ENCODE measurements at places on chromosomes 4 and X.

- no peak for DNase-seq
Observed at GRCh38 chrX:96791559-96791958, 92.1 kb upstream of the RPA4 start.

DNA sequence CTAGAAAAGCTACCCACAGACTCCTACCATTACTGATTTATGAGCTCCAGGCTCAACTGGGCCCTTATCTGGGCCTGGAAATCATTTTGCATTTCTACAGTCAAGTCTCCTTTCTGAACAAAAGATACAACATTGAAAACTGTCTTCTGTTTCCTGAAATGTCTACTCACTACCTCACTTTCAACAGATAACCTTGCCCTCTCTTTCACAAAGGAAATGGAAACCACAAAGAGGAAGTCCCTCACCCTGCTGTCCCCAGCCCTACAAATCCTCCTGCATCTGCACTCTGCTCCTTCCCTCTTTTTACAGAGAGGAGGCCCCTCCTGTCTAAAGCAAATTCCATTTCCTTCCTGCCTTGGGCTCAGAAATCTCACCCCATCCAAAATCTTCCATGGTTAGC is 24.8 kb upstream of the CYBB start:
- no peak for DNase-seq

GRCh38 chr4:1939664-1940509 is 68.7 kb downstream of the NSD2 start:
- no peak for DNase-seq

DNA sequence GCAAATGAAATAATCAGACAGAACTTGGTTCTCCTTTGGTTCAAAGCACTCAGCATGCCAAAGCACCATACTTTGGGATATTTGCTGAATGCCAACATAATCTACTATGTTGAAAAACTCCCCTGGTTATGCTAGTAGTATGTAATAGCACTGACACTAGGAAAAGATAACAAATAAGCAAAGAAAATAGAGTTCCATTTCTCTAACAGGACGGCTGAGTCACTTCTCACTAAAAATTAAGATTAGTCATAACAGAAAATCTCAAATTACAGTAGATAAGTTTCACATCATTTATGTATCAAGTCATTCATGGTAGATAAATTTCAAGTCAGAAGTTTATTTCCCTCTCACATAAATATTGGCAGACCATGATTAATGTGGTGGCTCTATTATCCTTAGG is 17.9 kb downstream of the PDHA2 start:
- no peak for DNase-seq

DNA sequence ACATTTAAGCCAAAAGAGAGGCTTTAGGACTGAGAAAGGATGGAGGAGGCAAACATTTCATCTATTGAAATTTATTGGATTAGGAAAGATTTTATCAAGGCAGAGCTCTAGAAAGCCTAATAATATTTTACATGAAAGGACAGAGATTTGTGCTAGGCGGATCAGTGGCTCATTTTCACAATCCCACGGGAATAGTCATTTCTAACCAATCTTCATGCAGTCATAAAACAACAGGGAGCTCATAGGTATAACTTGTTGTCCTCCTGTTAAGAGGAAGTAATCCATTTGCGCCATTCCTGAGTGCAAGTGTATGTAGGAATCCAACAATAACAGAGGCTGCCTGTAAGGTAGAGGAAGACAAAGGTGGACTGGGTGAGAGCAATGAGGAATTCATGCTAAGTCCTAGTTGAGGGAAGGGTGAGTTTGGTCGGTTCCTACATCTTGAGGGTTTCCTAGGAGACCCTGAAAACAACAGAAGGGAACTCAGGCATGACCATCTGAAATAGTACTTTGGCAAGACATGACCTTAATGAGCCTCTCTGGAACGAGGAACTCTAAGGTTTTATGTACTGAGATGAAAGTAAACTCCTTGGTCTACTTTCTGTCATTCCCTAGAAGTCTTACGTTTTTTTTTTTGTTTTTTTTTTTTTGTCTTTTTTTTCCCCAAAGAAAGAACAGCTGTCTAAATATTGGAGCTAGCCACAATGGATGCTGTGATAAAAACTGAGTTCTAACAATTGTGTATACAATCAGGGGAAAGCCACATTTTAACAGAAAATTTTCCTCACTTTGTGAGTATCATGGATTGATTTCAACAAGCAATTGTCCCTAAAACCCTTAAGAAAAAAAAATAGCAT is 89.7 kb downstream of the GEMIN8 start:
- DNase-seq: no peak

DNA sequence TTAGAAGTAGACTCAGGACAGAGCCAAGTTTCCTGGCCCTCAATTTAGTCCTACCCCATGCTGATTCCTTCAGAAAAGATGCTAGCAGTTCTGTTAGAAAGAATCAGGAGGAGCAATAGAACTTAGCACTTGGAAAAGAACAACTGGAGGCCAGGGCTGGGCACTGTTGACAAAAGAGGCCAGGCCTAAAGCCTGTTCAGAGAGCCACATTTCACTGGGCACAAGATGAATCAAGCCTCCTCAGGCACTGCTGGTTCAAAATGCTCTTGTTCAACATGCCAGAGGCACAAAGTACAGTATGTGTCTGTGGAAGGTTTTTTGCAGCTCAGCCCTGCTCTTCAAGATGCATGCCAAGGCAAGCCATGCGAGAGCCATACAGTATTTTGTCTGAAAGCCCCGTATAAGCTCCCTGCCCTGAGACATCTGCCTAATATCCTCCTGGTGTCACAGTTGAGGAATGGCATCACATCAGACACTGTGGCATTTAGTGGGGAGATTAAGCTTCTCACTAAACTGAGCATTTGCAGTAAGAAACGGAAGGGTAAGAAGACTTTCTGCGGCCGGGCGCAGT is 53.7 kb downstream of the RASL11B start:
- no peak for DNase-seq

- no peak for DNase-seq
Observed at GRCh38 chr4:55356991-55357461, 11.0 kb downstream of the SRD5A3 start.

DNA sequence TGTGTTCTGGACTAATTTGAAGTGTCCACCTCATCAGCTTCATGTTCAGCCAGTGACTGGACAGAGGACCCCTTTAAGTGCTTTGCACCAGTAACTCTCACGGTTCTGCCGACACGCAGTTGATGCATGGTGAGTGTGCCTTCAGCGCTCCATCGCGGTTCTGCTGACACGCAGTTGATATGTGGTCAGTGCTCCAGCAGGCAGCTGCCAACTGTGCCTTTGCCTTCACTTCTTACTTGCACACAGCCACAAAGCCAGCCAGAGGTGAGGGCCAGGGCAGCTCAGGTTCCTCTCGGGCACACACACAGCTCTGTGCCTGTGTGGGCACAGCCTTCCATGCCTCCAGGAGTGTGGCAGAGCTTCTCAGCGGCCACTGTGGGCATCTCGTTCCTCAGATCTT is 12.4 kb downstream of the NKX1-1 start:
- DNase-seq: no peak

GRCh38 chrX:22165732-22166457 is 106.8 kb upstream of the CBLL2 start:
- no peak for DNase-seq

GRCh38 chr4:76589872-76590797 is 155.1 kb downstream of the SHROOM3 start:
- DNase-seq: no peak

- no peak for DNase-seq
Observed at GRCh38 chrX:68599256-68600152, 48.0 kb upstream of the STARD8 start.

DNA sequence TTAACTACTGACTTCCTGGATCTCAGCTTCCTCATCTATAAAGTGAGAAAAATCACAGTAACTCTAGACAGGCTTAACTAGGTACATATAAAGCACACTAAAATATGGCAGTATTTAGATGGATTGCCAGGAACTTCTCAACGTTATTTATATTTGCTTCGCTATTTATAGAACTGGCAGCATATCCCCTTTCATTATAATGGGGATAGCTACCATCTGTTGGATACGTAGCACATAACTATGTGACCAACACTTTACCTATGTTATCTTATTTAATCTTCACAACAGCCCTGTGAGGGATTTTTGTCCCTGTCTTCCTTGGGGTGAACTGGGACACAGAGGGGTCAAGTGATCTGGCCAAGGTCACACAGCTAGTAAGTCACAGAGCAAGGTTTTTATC is 64.6 kb downstream of the ENPEP start:
- DNase-seq: no peak

DNA sequence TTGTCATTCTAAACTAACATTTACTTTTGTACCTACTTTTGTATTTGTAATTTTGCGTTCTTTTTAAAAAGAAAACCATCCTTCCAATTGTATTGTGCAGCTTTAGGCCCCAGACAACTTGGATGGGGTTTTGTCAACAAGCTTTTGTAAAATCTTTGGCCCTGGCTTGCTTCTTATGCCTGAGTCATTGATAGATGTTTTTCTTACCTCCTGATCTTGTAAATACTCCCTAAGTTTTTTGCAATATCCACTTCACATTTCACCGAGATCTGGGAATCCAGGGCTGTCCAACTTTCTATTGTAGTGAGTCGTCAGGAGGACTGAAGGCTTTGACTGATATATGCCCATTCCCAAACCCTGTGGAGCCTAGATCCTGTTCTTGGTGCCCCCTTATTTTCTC is 126.9 kb upstream of the GUCY1A1 start:
- DNase-seq: no peak

DNA sequence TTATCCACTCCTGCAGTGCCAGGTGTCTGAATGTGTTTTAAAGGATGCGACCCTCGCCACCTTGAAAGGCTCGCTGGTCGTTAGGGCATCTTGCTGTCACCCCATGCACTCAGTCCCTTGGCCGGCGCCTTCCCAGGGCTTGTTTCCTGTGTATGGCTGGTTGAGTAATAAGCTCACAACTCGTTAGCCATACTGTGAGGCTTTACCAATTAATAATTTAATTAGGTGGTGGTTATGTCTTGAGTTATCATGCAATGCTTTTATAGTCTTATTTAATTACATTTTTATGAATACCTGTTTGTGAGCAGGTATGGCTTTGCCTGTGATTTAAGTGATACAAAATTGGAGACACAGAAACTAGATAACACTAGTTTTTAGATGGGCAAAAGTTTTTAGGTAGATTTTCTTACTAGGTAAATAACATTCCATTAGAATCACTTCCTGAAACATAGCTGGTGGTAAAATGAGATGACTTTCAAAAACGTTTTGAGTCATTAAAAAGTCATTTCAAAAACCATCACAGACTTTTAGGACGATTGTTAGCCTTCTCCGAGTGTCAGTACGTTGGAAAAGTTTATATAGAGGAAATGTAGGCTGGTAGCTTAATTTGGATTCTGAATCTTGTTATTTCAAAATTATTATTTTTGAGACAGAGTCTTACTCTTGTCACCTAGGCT is 18.2 kb downstream of the PTTG2 start:
- no peak for DNase-seq

DNA sequence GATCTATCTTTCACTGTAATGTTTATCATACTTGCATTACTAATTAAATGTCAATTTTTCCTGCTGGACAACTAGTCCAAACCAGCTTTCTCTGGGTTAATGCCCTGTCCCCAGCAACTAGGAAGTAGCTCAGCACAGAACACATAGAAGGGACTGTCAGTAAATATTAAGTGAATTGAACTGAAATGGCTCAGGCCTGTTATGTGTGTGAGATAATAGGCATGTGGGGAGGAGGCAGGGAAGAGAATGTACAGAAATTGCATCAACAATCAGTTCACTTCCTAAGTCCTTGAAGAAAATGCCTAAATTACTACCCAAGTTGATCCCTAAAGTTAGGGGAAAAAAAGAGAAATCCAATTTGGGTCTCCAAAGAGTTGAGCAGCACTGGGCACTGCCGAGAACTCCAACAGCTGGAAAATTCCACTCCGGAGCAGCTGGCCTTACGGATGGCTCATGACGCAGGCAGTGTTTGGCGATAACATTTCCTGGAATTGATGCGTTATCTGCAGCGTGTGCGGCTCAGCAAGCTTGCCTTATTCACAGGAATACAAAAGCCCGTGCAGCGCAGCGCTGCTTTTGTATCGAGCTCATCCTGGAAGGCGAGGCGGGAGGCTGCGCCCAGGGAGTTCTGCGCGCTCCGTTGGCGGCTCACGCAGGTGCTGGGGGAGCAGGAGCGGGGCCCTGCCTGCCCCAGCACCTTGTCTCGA is 297.3 kb upstream of the LCORL start:
- DNase-seq: no peak

DNA sequence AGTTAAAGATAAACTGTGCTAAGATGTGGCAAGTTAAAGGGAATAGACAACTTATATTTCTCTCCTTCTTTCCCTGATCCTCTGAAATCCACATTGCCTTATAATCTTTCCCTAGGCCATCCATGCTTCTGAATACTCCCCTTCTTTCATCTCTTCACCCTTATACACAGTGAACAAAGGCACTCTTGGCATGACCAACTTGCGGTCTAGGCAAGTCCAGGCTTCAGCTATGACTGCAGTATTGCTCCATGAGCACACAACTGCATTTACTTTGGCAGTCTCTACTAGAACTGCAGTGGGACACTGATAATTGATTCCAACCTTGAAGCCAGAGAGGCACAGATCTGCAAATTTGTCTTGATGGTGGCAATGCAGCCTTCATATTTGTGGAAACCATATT is 24.2 kb upstream of the UBA6 start:
- DNase-seq: no peak

- no peak for DNase-seq
Observed at GRCh38 chr4:19130866-19131265, 1109.3 kb upstream of the LCORL start.

Measured in activated CD4-positive, alpha-beta T cell treated with anti-CD3 and anti-CD28 coated beads, Interleukin-2, amount 50 U/mL, for 4 hours (primary cell).